ENCODE measurements at places on chromosomes 7 and 10.

DNA sequence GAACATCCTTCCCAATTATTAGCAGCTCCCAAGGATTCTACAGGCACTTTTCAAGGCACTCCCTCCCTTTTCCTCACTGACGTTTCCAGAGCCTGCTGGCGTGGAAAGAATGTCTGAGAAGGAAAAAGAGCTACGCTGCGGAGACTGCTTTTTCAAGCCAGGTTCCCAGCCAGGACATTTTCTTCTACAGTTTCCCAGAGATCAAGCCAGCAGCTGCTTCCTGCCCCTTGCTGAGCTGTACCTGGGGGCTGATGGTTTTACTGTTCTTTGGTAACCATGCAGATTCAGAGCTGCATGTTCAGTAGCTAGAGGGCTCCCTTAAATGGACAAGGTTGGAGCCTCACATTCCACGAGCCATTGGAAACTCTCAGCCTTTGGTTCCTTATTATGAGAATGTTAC, 133.4 kb downstream of the EVX1 start:
- DNase-seq, result no peak

GRCh38 chr7:20019757-20020432, 197.3 kb downstream of the MACC1 start:
- no peak for DNase-seq

DNA sequence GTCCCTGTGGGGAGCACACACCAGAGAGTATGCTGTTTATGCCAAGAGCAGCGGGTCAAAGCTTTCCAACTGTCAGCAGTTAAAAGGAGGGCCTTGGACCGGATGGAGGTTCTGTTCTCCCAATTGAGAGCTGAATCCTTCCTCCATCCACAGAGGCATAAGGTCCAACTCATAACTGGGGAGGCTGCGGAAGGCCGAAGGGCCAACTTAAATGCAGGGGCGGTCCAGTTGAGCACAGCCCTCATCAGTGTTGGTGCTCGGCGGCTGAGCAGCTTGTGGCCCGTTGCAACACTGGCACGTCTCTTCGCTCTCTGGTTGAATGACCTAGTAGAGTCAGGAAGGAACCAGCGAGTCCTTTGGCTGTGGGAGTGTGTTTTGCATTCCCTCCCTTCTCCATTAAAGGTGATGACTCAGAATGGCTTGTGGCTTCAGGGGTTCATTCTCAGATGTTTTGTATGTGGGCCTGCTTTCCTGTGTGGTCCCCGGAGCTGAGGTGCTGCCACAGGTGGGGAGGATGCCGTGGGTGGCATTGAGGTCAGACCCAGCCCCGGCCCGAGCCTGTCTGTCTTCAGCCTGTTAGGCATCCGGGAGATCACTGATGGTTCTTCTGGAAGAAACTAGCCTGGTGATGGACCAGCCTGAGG, 44.8 kb upstream of the DMBT1 start:
- DNase-seq, result no peak

DNA sequence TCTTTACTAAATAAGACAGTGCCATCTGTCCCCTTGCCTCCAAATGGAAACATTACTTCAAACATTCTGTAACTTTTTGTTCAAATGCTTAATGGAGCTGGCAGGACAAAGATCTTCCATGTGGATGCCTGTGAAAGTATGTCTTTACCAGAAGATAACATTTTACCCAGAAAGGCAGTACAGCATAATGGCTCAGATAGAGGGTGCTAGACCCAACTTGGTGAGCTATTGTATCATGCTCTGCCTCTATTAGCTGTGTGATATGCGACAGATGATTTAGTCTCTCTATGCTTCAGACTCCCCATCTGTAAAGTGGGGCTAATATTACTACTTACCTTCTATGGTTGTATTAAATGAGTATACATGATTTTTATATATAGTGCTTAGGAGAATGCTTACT, 8.8 kb upstream of the SMKR1 start:
- no peak for DNase-seq

DNA sequence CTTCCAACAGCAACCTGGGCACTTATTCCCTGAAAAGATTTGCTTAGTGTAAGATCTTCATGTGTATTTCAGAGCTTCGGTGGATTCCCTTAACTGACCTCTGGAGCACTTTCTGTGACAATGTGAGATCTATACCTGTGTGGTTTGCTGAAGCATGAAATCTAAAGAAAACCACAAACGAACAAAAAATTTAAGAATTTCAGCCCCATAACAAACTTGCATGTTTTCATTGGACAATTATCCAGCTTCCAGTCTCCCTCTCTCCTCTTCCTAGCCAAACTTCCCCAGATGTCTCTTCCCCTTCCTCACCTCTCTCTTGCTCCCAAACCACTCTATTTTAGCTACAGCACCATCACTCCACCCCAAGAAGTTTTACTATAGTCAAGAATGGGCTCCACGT, 279.9 kb upstream of the SORCS1 start:
- DNase-seq, result no peak

DNA sequence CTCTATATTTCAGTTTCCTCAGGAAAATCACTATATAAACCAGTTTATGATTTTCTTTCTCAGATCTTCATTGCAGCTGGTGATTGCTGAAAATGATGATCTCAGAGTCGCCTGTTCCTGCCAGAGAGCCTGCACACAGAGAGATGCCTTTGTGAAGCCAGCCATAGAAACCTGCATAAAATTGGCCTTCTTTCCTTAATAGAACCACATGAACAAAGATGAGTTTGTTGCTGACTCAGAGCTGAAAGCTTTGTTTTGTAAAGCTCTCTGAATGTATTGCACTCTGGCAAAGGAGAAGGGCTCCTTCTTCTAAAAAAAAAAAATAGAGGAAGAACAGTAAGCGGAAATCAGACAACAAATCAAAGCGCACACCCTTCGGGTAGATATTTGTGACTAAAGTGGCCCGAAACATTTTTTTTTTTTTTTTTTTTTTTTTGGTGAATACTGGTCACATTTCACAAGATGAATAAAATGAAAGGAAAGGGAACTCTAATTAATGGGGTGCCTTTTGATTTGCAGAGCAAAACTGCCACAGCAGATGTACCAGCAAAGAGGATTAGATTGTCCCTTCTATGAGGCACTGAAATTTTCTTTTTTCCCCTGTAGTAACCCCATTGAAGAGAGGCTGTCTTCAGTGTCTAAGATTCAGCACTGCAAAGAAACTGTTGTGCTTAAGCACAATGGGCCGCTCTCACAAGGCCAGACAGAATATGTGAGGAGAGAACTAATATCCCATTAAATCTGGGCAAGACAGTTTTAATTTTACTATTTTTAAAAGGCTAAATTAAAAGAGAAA, 75.1 kb upstream of the PTPRZ1 start:
- no peak for DNase-seq

- DNase-seq, result no peak
These were observed 6.0 kb upstream of the FAM170B start for GRCh38 chr10:49139846-49140195.

DNA sequence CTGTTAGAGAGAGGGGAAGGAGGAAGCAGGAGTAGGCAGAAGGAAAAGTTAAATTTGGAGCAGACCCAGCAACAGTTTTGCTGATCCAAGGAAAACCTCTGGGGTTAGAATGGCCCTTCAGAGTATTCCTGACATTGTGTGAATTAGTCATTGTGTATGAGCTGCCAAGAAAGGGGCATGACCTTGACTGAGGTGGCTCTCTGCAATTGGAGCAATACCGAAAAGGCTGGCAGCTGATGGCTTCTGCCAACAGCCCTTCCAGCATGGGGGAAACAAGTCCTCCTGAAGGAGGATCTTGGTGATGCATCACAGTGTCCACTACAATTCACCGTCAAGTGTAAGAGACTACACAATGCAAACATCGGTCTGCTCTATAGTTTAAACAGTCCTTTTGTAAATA, 20.6 kb upstream of the WASL start:
- peak; percentile 60 for DNase-seq

DNA sequence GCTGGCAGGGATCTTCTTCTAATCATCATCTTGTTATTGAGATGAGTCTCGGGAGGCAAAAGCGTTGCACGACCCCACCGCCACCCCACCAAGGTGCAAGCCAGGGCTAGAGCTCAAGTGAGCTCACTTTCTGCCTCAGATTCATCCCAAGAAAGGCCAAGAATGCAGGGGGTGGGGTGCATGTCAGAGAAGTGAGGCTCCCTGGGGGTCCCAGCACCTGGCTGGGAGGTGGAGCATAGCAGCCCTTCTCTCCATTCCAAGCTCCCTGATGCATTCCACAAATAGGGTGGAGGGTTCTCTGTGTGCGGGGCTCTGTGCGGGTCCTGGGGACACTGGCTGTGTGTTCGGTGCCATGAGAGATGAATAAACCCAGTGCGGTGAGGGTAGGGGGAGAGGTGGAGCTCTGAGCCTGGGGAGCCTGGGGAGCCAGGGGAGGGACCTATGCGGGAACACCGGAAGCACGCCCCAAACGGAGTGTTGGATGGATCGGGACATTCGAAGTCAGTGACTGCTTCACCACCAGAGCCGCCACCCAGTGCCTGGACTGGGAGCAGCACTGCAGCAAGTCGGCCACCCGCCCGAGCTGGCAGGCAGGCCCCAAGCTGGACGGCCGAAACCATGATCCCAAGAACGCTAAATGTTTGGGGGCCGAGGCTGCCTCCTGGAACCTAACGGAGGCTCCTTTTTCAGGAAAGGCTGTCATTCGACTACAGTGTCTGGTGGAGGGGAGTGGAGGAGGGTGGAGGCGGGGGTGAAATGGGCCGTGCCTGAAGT, 17.9 kb upstream of the HMX3 start:
- DNase-seq, result no peak

- no peak for DNase-seq
These were observed 7.7 kb downstream of the CHPF2 start for GRCh38 chr7:151239837-151240459.

GRCh38 chr7:18289788-18290187, 205.8 kb upstream of the HDAC9 start:
- DNase-seq, result no peak

GRCh38 chr7:68964060-68964459, 634.2 kb upstream of the AUTS2 start:
- DNase-seq, result no peak

DNA sequence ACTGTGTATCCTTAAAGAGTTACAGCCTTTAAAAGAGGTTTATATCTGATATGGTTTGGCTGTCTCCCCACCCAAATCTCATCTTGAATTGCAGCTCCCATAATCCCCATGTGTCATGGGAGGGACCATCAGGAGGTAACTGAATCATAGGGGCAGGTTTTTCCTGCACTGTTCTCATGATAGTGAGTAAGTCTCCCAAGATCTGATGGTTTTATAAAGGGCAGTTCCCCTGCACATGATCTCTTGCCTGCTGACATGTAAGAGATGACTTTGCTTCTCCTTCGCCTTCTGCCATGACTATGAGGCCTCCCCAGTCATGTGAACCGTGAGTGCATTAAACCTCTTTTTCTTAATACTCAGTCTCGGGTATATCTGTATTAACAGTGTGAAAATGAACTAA, 9.7 kb downstream of the RTKN2 start:
- no peak for DNase-seq

- DNase-seq, result no peak
These were observed 374.6 kb downstream of the CALN1 start for GRCh38 chr7:72037516-72037915.

- DNase-seq, result no peak
These were observed 1087.0 kb upstream of the AUTS2 start for GRCh38 chr7:68511281-68511680.

GRCh38 chr7:99837649-99838361, 10.0 kb downstream of the CYP3A43 start:
- no peak for DNase-seq

GRCh38 chr10:35442592-35442991, 106.3 kb downstream of the CCNY start:
- DNase-seq, result no peak

- DNase-seq, result no peak
These were observed 49.9 kb downstream of the UBE2H start for GRCh38 chr7:129902788-129903422.

DNA sequence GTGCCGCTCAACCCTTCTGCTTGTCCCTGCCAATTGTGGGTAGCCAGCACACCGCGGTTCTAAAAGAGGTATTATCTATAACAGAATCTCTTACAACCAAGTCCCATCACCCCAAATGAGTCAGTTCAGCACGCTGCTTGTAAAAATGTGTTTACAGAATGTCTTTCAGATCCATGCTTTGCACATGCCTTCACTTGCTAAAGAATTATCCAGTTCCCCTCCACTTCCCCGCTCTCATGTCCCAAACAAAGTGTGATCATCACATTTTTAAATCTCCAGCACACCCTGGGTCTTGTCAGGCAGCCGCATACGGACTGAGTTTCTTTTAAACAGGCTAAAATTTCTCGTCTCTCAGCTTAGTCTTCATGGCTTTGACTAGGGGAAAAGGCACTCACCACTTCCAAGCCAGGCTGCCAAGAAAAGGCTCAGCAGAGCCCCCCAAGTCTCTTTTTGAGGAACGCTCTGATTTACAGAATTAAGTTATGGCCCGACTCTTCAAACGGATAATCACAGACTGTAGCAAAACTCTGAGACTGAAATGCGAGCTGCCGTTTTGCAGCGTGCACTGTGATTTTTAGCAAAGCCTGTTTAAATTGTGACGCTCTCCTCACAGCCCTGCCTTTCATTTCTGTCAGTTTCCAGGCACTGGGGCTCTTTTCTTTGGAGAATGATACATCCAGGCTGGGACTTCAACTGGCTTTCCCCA, 29.8 kb upstream of the FGFR2 start:
- DNase-seq, result no peak

- DNase-seq, result no peak
These were observed 111.9 kb downstream of the CHN2 start for GRCh38 chr7:29306319-29306991.

DNA sequence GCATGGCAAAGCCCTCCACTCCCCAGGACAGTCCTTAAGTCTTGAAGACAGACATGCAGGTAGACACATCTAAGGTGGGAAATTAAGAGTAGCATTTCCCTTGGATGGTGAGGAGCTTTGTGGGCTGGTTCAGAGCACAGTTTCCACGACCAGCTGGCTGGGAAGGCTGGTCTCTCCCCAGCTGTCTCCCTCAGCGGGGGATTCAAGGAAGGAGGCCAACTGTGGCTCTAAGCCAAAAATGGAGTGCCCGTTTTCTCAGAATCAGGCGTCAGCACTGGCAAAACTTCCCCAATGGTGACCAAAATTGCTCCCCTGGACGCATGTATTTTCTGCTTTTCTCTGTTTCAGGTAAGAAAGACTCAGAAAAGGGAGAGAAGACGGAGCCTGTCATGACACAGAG, 230.6 kb upstream of the FZD8 start:
- DNase-seq, result no peak
